ENCODE measurements at places on chromosomes 2 and 18.

DNA sequence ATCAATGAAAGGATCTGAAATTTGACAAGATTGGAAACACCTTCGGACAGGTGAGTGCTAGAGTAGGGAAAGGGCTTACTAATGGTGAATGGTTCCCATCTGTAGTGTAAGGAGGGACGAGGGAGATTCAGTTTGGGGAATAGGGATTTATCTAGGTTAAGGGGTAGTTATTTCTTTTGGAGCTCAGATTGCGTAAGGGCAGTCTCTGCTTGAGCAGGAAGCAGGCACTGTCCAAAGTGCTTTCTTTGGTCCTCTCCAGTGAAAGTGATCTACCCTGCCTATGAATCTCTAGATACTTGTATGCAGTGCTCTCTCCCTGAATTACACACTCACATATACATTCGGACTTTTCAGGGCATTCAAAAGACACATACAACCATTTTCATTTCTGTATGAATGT, 272.9 kb upstream of the FIGN start:
- DNase-seq, result no peak

DNA sequence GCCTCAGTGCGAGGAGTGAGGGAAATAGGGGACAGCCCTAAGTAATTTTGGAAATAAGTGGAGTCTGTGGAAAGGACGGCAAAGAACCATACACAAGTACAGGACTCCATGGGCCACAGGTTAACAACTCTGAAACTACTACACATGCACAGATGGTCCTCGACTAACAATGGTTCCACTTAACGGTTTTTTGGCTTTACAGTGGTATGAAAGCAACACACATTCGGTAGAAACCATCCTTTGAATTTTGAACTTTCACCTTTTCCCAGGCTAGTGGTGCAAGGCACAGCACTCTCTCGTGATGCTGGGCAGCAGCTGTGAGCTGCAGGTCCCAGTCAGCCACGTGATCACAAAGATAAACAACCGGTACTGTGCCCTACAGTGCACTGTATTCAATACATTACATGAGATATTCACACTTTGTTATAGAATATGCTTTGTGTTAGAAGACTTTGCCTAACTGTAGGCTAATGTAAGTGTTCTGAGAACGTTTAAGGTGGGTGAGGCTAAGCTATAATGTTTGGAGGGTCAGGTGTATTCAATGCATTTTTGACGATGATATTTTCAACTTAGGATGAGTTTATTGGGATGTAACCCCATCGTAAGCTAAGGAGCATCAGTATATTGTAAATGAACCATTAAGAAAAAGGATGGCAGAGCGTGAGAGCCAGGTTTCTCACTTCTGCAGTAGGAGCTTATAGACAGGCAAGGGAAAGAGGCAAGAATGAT, 44.6 kb downstream of the TBC1D8 start:
- DNase-seq, result no peak

DNA sequence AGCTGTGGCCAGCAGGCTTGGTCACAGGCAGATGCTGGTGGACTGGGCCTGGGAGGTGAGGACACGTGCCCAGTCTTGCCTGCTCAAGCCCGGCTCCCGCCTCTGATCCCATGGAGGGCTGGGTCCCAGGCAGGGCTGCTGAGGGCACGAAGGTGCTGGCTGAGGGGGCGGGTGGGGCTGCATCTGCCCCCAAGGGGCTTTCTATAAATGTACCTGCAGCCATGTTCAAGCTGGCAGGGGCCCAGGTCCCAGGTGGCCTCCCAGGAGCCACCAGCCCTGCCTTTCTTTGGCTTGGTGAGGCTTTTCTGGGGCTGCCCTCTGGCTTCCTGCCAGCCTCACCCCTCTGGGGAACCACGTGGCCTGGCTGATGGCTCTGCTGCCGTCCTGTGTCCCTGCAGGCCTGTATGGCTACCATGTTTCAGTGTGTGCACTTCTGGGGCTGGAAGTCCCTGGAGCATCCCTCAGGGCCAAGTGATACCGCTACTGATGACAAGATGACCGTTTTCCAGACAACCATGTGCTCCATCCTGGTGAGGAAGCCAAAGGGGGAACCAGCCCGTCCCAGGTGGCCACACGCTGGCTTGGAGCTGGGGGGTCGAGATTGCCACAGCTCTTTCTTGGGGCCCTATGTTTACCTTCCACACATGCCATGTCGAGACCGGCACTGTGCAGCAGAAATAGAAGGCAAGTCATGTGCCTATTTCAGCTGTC, 23.2 kb downstream of the HJURP start:
- no peak for DNase-seq

DNA sequence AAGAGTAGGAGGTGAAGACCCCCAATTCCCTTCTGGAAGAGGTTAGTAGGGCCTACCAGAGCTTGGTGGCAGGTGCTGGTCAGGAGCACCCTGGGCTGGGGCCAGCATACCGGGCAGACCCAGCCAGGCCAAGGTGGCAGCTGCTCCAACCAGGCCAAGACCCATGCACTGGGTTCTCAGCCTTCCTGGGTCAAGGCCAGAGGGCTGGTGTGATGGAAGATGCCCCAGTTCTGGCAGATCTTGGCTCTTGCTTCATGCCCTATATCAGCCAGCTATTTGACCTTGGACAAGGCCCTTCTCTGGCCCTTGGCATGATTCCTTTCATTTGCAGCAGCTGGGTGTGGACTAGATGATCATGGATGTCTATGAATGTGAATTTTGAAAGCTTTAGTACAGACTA, 57.7 kb downstream of the PRKCE start:
- no peak for DNase-seq

DNA sequence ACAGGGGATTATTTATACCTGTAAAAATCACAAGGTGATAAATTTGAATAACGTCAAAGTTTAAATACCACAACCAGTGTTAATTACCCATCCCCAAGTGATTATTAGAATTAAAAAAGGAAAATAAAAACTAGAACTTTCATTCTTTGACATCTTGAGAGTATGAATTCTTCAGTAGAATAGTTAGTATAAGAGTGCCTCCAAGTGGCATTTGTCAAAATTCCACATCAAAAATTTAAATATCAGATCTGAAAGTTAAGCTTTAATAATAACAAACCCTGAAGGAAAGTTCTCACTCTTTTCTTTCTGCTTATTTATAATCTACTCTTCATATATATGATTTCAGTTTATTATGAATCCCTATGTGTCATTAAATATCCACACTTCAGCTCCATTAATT, 273.7 kb upstream of the KYNU start:
- no peak for DNase-seq

DNA sequence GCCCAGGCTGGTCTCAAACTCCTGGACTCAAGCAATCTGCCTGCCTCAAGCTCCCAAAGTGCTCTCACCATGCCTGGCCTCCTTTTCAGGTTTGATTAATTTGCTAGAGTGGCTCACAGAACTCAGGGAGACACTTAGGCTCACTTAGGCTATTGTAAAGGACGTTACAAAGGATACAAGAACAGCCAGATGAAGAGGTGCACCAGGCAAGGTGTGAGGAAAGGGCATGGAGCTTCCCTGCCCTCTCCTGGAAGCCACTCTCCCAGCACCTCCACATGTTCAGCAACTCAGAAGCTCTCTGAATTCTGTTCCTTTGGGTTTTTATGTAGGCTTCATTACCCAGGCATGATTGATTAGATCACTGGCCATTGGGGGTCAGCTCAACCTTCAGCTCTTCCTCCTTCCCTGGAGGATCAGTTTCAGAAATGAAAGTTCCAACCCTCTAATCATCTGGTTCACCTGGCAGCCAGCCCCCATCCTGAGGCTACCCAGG, 78.7 kb upstream of the RGPD5 start:
- DNase-seq, result no peak

DNA sequence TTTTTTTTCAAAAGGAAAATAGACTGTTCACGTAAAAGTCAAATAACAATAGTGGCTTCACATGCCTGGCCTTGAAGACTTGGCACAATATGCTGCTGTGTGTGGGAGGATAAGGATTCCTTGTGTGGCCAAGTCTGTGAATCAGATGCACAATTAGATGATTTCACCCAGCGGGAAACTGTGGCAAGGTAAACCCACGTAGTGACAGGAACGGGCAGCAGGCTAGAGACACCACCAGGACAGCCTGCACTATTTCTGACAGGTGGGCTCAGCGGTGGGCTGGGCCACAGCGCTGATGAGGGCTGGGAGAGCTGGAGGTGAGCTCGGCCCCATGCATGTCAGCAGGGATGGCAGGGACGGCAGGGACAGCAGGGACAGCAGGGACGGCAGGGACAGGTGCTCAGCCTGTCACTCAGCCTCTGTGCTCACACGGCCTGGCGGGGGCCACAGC, 21.6 kb downstream of the SNORC start:
- no peak for DNase-seq

DNA sequence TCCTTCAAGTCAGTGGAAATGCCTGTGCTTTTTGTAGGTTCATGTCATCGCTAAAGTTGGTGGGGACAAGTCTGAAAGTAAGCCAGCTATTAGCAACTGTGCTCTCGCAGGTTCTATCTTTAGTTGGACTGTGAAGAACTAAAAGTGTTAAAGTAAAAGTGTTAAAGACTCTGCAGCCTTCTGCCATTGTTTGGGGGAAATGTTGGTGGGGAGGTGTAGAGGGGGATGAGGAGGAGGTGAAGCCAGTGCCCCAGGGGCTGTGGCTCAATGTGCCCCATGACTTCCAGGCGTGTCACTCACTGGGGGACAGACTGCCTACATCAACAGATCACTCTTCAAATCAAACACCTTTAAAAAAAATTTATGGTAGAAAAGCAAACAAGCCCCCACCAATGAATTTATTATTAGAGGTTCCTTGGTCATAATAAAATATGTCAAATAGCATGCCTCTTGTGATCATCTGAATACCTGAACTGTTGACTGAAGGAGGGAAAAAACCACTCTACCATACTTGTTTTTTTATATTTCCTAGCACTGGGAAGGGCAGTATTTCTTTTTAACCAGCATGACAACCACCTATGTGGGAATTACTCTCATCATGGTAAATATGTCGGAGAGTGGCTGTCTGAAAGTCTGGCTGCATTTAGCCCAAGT, 19.3 kb downstream of the TGFA start:
- DNase-seq, result no peak

DNA sequence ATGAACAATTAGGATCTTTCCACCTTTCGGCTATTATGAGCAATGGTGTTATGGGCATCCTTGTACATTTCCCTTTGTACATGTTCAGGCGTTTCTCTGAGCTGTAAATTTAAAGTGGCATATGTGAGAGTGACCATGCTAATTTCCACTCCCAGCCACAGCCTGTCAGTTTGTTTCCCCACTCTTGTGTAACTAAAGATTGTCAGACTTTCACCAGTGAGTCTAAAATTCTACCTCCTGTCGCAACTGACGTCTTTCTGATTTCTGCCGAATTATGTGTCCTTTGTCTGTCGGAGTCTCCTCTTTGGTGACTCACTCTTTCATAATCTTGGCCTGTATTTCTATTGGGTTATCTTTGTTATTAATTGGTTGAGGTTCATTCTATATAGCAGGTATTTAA, 50.7 kb downstream of the TRAPPC12 start:
- no peak for DNase-seq

DNA sequence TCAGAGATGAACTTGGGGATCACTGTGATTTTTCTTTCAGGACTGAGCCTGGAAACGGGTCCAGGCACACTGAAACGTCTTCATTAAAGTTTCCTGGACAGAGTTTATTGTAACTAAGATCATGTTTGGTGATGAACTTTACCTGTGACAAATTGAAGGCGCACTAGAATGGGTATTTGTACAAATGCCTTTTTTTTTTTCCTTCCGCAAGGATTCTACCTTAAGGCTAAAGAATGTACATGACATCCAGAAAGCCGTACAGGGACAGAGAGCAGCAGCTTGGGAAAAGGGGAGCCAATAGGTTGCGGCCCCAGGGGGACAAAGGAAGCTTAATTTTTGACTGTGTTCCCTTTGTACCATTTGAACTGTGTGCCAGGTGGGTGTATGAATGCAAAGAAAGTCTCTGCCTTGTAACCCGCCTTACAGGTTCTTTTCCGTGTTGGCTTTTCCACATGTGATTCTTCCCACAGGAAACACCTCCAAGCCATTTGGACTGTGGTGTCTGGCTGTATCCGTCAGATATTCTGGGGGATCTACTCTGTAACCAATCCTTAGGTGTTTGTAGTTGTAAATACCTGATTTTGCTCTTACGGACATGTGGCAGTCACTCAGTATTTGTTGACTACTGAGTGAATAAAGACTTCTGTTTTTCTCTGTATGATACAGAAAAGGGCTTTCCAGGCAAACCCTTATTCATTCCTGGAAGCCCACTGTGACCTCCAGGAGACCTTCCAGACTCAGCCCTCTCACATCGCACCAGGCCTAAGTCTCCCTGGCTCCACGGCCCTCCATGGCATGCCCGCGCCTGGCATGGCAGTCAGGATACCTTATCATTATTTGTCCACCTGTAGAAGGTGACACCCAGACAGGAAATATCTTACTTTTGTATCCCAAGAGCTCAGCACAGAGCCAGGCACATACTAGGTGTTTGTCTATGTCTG, 1.1 kb downstream of the LRRFIP1 start:
- no peak for DNase-seq

DNA sequence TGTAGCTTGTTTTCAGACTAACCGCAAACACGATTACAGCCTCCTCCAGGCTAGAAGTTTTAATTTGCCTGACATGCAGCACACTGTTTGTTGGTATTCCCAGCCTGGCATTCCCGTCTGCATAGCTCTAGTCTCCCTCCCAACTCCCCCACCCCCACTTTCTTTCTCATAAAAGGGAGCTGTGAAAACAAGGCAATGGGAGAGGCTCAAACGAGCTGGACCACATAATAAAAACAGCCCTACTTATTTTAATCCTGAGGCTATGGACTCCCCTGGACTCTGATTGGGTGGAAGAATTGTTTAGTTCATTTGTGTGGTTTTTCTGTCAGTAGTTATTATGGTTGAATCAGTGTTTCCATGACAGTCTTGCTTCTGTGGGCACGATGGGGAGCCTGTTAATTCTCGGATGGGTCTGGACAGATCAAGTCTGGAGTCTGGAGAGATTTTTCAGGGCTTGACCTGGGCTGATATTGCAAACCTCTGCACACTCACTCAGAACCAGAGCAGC, 1.2 kb downstream of the STON1 start:
- peak; percentile 78 for DNase-seq

DNA sequence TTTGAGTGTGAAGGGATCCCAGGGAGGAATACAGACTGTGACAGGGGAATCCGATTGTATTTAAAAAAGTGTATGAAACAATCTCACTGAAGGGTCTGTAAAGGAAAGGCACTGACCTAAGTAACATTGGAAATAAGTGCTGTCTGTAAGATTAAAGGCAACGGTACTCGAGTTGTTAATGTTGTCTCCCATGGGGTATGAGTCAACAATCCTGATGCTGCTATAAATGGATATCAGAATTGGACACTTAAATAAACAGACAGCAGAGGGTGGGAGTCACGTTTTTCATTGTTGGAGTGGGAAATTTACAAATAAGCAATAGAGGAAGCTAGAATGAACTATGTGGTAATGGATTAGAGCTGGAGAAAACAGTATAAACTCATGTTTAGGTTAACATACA, 452.4 kb upstream of the RGPD4 start:
- DNase-seq, result no peak

- no peak for DNase-seq
Observed at GRCh38 chr18:63264871-63265270, 54.7 kb downstream of the BCL2 start.
